ENCODE measurements at places on chromosomes 2 and 18.
A peak's percentile ranks its signal among the peaks of the same experiment; 100 is the strongest.

DNA sequence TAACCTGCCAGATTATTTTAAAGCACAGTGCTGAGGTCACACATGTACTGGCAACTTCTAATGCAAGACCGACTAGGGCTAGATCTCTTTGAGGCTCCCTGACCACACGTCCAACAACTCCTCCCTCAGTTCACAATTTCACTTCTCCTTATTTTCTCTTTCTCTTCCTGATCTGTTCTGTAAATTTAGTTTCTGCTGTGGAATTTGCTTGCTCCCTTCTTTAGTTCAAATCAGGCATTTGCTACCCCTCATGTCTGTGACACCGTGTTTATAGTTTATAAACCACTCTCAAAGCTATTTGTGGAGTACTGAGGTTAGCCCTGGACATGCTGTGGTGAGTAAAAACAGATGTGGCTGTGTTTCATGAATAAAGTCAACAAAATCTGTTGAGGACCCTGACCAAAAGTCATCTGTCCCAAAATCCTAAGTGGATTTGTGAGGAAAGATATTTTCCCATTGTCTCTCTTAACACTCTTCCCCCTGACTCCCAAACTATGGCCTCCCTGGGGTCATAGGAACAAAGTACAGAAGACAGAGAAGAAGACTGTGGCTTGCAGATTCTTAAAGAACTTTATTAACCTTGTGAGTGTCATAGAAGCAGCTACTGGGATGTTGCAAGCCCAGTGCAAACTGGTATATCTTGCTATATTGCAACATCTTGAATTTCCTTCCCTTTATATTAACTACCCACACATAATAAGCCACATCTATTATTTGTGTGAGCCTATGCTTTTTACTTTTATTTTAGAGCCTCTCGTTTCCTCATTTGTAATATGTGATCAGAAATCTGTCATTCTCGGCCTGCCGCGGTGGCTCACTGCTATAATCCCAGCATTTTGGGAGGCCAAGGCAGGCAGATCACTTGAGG, 3.5 kb upstream of the NAGK start:
- no peak for DNase-seq

DNA sequence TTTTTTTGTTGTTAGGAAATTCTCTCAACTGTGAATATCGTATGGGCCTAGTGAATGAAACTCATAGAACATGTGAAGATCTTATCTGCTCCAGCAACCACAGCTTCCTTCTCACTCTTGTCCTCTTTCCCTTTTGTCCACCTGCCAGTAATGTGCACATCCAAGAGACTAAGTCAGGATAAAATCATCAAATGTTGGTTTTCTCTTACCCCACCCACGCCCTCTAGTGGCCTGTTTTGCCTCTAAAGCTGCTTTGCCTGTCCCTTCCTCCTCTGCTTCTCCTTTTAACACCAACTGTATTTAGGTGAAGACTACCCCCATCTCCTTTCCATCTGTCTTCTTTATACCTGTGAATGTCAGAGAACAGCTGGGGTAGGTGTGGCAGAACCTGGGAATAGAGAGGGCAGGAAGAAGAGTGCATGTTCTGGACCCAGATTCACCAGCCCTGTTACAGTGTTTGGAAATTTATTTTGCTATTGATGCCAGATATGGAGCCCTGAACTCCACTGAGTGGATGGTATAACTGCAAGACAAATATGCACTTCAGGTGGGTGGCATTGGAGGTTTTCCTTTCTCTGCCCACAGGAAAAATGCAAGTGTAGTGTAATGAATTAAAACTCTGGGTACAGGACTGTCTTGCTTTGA, 8.4 kb upstream of the MGAT5 start:
- peak; percentile 52 for DNase-seq

GRCh38 chr2:101854877-101855276, 136.9 kb upstream of the IL1R2 start:
- DNase-seq: no peak

DNA sequence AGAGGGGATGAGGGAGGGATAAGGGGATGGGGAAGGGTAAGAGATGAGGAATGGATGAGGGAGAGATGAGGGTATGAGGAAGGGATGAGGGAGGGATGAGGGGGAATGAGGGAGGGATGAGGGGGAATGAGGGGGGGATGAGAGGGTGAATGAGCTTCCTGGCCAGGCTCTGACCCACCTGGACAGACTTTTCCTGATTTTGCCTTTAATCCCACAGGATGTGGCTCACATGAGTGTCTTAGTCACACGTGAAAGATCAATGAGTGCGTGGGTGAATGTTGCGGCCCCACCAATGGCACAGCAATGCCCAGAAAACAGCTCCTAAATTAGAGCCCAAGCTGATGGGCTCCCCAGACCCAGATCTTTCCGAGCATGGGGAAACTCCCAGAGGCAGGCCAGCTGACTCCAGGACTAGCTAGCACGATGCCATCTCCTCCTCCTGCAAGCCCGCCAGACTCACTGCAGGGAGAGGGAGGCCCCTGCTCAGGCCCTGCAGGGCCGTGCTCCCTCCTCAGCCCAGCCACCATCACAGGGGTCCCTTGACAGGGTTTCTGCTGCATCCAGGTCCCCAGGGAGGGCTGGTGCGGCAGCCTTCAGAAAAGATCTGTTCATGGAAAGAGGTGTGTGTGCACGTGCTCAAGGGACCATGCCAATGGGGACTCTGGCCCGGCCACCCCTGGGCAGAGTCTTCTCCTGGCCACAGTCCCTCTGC, 41.4 kb downstream of the AQP12A start:
- DNase-seq: no peak

GRCh38 chr2:200278694-200279316, 27.7 kb upstream of the SPATS2L start:
- DNase-seq: no peak

- no peak for DNase-seq
Measured at GRCh38 chr2:99675130-99675661, 185.4 kb upstream of the REV1 start.

DNA sequence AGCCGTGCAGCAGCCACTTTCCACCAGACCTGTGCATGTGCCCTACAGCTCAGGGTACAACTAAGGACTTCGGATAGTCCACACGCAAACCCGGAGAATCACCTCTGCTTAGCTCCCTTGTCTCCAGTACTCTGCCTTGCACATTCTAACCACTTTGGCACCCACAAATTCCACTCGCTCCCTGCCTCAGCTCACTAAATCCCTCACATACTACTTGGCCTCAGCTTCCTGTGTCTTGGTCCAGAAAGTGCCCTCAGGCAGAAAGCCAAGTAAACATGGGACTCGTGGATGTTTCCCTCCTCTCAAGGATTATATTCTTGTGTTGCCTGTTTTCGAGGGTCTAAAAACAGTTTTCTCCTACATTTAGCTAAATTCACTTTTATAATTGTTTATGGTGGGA, 157.8 kb upstream of the DAPL1 start:
- no peak for DNase-seq

GRCh38 chr2:218186355-218186766, 19.6 kb upstream of the CXCR1 start:
- peak; percentile 42 for DNase-seq

DNA sequence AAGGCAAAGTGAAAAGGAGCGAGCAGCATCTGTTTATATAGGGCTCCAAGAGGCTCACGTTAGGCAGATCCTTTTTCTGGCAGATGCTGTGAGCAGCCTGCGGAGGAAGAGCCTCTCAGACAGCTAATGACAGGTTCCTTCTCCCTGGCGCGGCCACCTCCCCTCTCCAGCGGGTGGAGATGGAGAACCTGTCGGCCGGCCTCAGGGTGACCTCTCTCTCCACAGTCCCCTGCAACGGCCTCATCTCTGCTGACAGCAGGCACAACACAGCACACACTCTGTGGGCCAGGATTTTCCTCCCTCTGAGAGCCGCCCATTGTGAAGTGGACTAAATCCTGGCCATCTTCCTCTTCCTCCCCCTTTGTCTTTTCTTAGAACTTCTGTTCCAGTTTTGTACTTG, 119.8 kb downstream of the PRKCE start:
- DNase-seq: no peak

DNA sequence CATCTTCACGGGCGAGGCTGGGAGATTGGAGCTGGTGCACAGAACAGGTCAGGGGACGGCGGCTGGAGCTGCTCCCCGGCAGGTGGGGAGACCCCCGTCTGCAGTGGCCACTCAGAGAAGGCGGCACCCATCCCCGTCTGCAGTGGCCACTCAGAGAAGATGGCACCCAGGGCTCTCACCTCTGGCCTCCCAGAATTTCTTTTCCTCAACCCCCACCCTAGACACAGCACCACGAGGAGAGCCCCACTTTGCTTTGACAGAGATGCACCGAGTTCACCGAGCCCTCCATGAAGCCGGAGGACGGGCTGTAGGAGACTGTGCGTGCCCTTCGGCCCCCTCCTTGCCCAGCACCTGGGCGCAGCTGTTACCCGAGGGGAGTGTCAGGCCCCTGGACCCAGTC, 201.6 kb upstream of the SALL3 start:
- DNase-seq: no peak

- no peak for DNase-seq
Measured at GRCh38 chr2:174563530-174564282, 33.9 kb downstream of the WIPF1 start.

- DNase-seq: no peak
Measured at GRCh38 chr2:156476021-156476849, 40.1 kb downstream of the GPD2 start.

DNA sequence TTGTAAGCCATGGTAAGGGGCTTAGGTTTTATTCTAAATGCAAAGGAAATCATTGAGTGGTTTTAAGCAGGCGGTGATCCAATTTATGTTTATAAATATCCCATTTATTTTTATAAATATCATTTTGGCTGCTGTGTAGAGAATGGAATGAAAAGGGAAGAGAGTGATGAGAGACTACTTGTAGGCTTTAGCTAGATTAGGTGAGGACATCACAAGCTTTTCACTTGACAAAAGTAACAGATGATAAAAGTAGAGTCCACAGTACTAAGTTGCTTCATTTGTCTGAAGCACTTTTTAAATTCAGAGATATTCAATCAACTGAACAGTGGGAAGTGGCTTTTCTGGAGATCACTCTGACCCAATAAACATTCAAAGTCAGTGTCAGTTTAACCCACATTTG, 65.4 kb upstream of the FSHR start:
- no peak for DNase-seq

DNA sequence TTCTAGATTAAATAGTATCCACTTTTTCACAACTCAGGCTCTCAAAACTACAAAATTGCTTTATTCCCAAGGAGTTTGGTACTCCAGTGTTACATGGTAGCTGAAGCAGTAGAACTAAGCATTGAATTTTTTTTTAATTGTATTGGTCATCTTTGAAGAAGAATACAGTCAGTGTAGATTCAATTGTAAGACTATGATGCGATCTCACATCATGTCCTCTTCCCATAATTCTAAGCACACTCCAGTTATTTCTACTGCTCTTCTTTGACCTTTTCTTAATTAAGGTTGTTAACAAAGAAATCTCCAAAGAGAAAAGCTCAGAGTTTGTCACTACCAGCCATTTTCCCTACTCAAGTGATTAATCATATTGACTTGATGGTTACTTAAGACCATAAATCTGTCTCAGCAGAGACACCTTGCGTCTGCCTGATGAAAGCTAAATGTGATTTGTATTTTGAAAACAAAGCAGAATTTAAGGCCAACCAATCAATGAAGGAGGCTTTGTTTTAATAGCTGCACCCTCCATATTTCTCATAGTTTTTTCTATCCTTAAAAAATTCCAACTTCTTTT, 130.2 kb downstream of the DTNA start:
- DNase-seq: no peak

DNA sequence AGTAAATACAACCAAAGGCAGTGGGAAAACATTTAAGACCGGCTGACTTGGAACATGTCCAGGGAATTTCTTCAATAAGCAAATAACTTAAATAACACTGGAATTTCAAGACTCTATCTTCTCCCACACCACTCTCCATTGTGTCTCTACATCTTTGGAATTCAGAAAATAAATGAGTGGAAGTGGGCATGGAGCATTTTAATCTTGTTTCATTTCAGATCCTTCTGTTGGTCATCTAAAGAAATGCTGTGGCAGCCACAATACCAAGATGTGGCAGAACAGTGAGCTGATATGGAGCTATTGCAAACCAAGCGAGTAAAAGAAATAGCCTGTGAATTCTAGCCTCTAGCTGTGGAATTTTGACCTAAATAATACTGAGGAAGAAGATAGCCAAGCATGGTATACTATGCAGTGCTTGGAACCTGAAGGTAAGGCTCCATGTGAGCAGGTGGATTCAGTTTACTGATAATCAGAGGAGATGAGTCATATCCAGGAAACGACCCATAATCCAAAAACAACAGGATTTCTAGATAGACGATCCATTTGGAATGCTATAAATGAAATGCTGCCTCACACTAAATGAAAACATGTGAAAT, 157.1 kb upstream of the SCN7A start:
- DNase-seq: no peak

- DNase-seq: no peak
Measured at GRCh38 chr18:59877361-59877760, 22.4 kb upstream of the PMAIP1 start.

DNA sequence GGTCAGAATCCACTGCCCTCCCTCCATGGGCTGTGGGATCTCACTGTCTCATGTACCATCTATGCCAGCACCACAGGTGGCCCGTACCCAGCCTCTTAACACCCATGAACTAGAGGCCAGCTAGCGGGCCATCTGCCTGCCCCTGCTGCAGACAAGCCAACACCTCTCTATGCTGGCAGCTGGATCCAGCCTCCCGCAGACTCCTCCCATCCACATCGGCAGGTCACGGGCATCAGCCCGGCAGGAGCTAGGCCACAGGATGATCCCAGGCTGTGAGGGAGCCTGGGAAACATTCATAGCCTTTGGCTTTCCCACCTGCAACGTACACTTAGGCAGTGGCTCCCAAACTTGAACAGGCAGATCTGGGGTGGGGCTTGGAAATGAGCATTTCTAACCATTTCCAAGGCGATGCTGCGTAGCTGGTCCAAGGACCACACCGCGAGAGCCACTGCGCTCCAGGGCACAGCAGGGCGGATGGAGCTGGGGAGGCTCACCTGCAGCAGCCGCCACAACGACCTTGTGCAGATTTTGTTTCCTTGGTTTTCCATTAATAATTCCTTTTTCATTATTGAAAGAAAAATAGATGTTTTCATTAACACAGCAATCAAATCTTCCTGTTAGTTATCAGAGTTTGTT, 114.7 kb downstream of the KCNF1 start:
- DNase-seq: no peak

DNA sequence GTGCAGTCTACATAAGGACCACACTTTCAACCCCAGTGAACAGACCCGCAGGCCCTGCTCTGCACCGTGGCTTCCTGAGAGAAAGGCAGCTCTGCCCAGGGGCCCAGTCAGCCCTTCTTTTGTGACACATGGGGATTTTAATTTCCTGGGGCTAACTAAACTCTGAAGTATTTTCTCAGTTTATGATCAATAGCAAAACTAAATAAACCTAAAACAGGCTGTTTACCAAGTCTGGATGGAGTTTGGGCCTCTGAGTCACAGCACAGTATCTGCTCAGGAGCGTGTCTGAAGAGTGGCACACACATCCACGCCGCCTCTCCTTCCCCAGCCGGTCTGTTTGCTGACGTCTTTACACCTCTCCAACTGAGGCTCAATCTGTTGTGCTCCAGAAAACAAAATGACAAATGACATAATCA, 72.3 kb downstream of the LDLRAD4 start:
- DNase-seq: no peak

DNA sequence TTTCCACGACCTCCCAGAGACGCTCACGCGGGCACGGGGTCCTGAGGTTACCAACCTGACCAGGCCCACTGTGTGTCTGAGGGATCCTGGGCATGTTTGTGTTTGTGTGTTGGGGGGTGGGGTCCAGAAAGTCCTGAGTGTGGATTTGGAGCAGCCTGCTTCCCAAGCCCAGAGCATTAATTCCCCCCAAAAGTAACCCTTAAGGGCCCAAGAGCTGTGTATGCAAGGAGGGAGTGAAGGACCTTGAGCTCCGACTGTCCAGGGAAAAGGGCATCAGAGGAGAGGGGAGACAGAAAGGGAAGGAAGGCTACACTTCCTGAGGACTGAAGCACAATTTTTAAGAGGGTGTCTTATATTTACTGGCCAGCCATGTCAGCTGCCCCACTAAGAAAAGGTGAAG, 5.2 kb upstream of the SIX3 start:
- DNase-seq: no peak
